ENCODE measurements at places on chromosomes 7 and 10.

- DNase-seq: no peak
Measured at GRCh38 chr7:50682079-50682478, 100.6 kb downstream of the GRB10 start.

- DNase-seq: no peak
Measured at GRCh38 chr10:98416606-98417388, 1.8 kb upstream of the PYROXD2 start.

- DNase-seq: no peak
Measured at GRCh38 chr10:30553018-30553625, 76.4 kb downstream of the LYZL2 start.

DNA sequence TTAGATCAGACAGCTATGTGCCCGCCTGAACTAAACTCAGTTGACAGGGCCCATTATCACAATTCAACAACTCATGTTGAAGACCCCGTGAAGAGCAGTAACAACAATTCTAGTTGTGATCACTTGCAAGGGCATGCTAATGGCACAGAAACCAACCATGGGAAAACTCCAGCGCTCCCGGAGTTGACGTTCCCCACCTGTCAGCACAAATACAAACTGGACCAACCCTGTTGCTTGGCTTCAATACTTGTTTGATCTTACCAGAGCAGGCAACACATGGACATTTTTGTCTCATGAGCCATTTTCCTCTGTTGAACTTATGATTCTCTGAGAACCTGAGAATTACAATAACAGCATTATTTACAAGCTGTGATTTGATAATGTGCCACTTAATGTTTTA lies 119.0 kb upstream of the LANCL2 start:
- DNase-seq: no peak

DNA sequence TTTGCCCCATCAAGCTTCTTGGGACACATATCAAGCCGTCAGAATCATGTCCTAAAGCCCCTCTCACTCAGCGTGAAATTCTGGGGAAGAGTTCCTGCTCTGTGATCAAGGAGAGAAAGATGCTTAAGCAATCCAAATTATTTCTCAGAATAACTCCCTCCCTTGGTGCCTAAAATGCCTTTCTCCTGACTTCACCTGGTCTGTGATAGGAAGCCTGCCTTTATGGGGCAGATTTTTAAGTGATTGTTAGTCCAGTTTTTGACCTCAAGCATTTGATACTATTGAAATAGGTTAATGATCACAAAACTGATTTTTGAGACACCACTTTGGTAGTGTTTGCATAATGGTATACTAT lies 76.4 kb upstream of the MAGI2 start:
- DNase-seq: no peak

- DNase-seq: no peak
Measured at GRCh38 chr7:2122651-2123050, 110.1 kb downstream of the MAD1L1 start.

DNA sequence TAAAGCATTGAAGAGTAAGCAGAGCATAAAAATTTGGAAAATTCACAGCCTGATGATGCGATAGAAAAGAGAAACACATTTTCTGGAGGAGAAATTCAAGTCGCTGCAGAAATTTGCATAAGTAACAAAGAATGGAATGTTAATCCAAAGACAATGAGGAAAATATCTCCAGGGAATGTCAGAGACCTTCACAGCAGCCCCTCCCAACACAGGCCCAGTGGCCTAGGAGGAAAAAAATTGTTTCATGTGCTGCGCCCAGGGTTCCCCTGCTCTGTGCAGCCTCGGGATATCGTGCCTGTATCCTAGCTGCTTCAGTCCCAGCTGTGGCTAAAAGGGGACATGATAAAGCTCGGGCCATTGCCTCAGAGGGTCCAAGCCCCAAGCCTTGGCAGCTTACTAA lies 206.8 kb downstream of the TPK1 start:
- no peak for DNase-seq

- DNase-seq: no peak
Measured at GRCh38 chr10:9807846-9808245, 1209.8 kb upstream of the CELF2 start.

- no peak for DNase-seq
Measured at GRCh38 chr10:62548686-62549085, 174.5 kb downstream of the ZNF365 start.
